NCI-H1048 (cell line): ENCODE measurements at places on chromosomes 6 and 20.

GRCh38 chr20:25148982-25149846, 46.3 kb upstream of the ENTPD6 start:
- no peak for DNase-seq

- no peak for DNase-seq
These were observed 180.7 kb upstream of the UST start for GRCh38 chr6:148565930-148566663.

DNA sequence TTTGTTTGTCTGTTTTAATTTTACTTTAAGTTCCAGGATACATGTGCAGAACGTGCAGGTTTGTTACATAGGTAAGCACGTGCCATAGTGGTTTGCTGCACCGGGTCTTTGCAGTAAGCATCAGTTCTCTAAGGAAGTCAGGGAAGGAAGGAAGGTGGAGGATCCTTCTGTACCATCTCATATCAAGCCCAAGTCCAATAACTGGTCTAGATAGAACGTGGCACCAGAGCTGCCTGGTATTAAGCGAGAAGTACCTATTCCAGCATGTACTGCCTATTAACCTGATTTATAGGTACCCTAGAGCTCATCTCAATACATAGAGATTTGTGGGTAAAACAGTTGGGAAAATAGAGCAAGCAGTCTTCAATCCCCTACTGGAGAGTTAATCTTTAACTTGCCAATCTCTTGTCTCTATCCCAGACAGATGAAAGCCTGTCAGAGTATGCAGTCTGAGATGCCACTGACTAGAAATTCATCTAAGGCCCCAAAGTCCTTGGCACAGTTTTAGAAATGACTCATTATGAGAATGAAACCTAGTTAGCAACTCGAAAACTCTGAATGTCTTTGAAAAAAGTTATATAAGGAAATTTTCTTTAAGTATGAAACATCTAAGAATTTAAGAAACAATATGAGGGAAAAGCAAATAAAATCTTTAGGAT, 144.9 kb downstream of the TFAP2A start:
- no peak for DNase-seq

DNA sequence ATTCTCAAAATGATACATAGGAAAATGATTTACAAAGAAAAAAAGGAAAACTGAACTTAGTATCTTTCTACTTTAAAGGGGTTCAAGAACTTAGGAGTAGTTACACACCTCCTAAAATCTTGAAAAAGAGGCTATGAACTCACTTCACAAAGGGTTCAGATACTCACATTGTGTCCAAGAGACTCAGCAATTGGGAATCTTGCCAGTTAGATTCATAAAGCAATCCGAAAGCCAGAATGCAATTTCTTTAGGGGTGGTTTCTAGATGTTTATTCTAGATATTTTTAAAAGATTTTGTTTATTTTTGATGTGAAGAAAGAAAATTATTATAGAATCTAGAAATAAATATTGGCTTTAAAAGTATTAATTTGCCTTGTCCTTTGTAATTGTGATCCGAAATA, 1.7 kb upstream of the MYB start:
- no peak for DNase-seq

DNA sequence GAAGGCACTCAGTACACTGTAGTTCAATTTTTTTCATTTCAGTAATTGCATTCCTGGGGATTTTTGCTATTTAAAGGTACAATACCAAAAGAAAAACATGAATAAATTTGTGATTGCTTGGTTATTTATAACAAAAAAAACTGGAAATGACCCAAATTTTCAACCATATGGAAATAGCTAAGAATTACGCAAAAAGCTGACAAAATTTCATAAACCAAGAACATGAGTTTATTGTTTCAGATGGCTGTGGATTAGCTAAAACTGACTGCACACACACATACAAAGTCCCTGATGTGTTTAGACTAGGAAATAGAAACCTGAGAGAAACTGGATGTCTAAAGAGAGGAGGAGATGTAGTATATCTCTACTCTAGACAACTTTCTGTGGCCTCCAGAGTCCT, 718.4 kb upstream of the CHD6 start:
- no peak for DNase-seq

GRCh38 chr6:6969761-6970223, 138.0 kb upstream of the RREB1 start:
- no peak for DNase-seq

GRCh38 chr20:25750765-25751696, 54.4 kb upstream of the ZNF337 start:
- no peak for DNase-seq

DNA sequence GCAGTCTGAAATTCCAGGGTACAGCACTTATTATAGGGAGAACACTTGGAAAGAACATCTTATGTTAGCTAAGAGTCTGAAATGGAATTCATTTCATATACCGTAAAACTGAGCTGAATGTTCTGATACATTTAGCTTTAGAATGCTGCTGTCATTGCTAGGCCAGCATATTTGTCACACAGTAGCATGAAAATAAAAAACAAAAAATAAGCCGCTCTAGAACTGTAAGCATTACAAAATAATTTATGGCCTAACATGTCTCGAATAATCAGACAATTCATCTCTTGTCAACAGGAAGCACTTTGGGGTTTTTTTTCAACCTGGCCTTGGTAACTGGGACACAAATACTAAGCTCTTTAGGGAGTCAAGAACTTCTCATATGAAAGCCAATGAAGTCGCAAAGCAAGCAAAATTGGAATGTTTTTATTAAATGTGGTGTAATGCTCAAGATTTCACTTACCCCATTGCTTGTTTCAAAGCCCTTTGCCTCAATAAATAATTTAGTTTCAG, 115.7 kb downstream of the PHACTR1 start:
- no peak for DNase-seq

DNA sequence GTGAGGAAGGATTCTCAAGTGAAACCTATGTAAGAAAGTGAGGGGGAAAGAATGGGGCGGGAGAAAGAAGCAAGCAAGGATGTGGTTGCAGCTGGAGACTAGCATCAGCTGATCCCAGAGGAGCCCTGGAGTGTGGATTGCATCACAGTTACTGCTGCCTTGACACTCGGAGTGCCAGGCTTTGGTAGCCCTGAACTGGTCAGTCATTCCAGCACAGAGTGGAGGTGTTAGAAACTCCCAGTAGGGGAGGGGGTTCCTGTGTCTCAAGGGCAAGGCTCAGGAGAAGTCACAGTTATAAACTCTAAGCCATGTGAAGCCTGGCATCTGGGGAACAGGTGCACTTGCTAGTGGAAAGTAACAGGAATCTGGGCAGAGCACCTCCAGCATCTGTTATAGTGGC, 23.5 kb downstream of the SNAP25 start:
- DNase-seq: no peak

DNA sequence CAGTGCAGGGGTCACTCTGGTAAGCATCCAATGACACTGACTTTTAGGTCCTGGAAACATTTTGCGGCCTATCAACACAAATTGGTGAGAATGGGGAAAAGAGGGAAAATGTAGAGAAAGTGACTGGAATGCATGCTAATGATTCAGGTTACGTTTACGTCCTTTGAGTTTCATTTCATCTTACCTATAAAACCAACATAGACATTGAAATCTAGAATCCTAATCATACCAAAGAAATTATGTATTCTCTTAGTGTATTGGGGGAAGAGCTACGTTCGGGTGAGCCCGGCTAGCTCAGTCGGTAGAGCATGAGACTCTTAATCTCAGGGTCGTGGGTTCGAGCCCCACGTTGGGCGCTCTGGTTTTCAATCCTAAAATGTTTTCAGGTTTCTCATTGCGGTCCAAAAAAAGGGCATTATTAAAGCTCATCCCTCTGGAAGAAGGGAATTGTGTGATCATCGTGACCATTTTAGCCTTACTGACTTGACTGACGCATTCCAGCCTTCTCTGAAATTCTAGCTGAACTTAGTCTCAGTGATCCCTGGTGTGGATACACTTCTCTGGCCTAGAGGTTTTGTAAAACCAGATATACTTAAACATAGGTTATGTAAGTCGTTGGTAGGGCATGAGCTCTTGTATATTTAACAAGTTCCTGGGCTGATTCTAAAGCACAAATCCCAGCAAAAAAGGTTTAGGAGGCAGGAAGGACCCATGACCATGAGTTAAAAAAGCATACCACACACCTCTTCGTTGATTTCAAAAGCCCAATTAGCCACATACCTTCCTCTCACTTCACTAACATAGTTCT, 18.3 kb downstream of the HMGN4 start:
- DNase-seq: no peak

DNA sequence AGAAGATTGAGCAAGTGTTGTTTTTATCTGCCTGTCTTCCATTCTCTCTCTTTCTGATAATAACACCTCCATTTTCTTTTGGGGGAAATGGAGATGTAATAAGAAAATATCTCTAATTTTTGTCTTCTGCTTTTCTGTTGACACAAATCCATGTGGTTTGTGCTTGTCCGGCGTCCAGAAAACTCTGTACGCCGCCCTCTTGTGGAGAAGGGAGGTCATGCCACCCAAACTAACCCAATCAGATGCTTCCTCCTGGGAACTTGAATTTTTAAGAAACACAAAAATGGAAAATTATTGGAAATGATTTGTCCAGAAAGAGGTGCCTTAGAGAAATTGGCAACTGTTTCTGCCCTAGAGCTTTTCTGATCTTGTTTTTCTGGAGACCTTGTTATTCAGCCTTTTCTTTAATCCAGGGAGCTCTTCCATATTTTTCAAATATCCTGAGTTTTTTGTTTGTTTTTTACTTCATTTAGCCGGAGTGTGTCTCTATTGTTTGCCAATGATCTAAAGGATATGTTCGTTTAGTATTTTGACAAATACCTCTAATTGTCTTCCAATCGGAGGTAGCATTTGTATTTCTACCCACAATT, 17.8 kb upstream of the FNDC1 start:
- DNase-seq: no peak

GRCh38 chr6:46757214-46757596, 10.5 kb downstream of the ANKRD66 start:
- no peak for DNase-seq

GRCh38 chr6:125793863-125794262, 3.1 kb downstream of the NCOA7 start:
- no peak for DNase-seq

DNA sequence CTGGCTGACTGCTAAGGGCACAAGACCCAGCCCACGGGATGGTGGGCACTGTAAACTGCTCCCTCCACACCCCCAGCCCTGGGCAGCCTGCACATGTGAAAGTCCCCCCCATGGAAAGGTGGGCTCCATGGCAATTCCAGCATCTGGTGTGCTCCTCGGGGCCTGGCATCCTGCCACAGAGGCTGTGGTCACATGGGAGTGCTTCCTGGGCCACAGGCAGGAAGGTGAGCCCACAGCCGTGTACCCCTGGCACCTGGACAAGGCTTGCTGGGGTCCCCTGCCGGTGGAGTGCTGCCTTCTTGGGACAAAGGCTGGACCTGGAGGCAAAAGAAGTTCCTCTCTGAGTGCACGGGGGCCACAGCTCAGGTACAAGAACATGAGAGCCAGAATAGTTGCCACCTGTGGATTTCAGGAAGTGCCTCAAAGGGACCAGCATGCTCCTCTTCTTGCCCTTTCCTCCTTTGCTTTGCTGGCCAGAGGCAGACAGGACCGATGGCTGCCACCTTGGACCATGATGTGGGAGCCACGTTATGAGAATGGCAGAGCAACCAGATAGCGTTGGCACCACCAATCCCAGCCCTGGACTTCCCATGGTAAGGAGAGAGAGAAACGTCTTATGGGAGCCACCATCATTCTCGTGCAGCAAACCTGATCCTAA, 120.2 kb upstream of the MLN start:
- no peak for DNase-seq

DNA sequence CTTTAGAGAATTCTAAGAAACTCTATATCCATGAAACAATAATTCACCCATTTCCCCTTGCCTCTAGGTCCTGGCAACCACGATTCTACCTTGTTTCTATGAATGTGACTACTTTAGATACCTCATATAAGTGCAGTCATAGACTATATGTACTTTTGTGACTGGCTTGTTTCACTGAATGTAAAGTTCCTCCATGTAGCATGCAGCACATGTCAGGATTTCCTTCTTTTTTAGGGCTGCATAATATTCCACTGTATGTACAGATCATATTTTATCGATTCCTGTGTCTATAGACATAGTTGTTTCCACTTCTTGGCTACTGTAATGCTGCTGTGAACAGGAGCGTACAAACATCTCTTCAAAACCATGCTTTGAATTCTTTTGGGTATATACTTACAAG, 11.7 kb downstream of the EEF1E1 start:
- no peak for DNase-seq

DNA sequence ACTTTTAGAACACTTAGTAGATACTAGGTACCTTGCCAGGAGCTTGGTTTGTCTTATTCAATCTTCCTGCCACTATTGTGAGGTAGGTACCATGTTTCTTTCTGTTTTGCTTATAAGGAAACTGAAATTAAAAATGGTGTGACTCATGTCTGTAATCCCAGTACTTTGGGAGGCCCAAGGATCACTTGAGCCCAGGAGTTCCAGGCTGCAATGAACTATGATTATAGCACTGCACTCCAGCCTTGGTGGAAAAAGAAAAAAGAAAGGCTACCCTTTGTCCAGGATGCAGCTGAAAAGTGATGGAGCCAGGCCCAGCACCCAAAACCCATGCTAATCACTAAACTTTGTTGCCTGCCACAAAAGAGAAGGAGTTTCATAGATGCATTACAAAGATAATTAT, 34.1 kb upstream of the LAMA4 start:
- DNase-seq: no peak

DNA sequence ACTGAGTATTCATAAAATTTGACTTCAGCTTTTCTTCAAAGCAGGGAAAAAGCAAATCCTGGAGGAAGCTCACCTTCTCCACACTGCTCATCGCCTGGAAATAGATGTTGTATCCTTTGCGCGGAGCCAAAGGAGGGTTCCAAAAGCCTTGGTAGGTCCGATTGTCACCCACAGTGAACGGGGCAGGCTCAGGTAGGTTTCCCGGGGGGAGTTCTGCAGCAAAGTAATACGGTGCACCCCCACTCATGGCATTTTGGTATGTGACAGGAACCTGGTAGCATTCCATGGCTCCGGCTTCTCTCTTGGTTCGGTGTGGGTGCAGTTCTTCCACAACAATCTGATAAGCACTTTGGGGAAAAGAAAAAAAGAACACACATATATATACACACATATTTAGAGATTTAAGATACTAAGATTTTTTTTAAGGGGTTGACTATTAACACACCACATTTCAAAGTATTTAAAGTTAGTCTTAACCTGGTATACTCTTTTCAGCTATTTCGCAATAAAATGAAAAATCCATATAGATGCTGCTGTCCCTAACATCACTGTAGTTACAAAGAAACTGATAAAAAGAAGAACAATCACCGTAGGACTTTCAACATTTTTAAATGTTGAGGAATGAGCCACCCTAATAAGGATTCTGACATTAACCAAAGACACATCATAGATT, 166.7 kb upstream of the THEMIS start:
- DNase-seq: no peak

DNA sequence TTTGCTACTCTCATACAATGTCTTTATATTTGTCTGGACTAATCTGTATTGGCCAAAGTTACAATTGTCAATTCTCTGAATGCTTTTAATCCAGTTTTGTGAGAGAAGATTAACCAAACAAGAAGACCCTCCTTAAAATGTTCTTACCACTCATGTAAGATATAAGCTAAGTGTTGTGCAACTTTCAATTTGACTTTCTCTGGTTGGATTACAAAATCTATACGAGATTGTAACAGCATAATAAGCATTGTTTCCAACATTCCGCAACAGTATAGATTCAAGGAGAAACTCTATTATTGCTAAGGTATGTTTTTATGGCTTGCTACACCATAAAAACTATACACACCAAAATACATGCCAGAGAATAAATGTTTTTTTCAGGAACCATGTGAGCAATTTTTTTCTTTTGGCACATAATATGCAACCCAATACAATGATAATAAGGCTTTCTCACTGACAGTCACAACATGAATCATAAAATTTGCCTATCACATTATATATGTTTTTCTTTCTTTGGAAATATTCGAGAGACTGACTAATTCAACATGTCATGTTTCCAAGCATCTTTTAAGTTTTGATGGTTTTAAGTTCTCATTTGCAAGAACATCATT, 12.2 kb upstream of the TRPC4AP start:
- DNase-seq: no peak
